ENCODE measurements at places on chromosomes 2 and 18.

DNA sequence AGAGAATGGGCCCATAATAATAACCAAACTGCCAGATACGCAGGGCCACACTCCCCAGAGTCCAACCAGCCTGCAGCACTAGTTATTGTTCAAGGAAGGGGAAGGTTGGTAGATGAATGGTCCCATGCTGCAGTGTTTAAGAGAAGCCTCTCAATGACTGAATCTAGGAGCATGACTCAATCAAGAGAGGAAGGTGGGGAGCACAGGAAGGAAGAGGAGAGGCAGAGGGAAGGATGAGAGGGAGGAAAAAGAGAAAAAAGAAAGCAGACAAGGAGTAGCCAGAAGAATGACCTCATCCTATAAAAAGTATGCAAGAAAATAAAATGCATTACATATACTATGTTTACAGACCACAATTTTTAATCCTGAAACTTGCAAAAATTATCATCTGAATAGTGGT lies 174.5 kb downstream of the TCF4 start:
- DNase-seq: no peak

GRCh38 chr18:55245211-55245614 lies 286.0 kb upstream of the CCDC68 start:
- DNase-seq: no peak

DNA sequence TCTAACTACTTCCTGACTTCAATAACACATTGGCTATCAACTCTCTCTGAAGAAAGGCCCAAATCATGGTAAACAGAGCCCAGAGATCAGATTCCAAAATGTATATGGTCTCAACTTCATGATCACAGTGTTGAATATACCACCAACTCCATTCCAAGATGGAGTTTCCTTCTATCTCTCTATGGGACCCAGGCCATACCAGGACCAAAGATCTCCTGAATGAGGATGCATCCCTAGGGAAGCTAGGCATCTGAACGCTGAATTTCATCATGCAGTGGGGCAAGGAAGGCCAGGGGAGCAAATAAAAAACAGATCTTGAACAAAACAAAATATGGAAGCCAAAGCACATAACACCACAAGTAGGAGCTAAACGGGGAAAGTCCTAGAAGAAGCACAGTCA lies 320.7 kb upstream of the PKDCC start:
- no peak for DNase-seq

GRCh38 chr2:101882769-101883307 lies 108.9 kb upstream of the IL1R2 start:
- DNase-seq: no peak

DNA sequence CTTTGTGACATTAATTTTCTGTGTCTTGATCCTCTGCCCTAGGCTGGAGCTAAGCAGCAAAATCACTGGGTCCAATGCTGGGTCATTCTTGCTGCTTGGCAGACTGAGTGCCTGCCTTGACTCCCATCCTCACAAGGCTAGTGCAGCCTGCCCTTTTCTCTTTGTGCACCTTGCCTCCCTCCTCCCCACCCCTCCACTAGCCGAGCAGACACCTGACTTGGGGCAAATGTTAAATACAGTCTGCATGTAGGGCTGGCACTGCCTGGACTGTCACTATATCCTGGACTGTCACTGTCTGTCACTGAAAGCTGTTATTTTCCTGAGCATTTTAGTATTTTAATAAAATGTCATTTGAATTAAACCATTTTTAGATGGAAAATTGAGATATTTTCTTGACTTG lies 33.4 kb downstream of the MAPRE2 start:
- DNase-seq: no peak

DNA sequence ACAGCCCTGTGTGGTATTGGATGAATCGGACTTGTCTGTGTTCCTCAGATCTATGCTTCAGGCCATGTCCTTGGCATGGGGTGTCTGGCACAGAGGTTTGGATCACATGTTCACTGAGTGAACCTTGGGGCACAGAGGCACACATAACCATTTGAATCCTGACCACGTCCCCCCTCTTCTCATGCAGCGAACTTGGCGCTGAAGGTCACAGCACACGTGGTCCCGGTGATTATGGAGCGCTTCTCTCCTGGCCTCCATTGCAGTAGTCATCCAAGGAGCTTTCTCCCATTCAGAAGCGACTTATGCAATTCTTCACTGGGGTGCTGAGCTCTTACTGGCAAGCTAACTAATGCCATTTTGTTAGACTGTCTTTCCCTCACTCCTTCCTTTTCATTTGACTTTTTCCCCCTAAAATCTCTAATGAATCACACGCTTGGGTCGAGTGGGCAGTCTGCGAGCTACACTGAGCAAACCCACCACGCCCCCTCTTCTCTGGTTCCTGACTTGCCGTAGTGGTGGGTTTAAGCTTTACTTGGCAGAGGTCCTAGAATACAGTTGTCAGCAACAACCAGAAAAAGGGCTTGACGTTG lies 59.4 kb downstream of the KCNG2 start:
- no peak for DNase-seq

DNA sequence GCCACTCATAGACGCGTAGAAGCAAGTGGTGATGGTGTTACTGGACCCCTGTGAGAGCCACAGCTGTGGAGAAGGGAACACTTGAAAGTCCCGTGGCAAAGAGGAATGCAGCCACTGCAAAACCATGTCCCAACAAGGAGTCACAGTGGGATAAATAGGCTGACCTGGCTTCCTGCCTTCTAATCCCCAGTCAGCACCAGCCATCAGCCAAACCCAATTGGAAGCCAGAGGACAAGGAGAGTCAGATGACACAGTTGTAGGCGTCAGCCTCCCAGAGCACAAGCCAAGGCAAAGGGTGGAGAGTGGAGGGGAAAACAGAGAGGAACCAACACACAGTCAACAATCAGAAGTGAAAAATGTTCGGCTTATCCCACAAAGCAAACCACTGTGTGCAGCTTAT lies 5.5 kb upstream of the CYBRD1 start:
- DNase-seq: no peak

Measured in activated T-cell treated with anti-CD3 and anti-CD28 coated beads for 48 hours (primary cell).